ENCODE measurements at places on chromosomes 1 and 21.

GRCh38 chr1:182927693-182928433 is 25.1 kb downstream of the SHCBP1L start:
- no peak for DNase-seq

GRCh38 chr1:66160719-66161118 is 368.0 kb downstream of the PDE4B start:
- no peak for DNase-seq

DNA sequence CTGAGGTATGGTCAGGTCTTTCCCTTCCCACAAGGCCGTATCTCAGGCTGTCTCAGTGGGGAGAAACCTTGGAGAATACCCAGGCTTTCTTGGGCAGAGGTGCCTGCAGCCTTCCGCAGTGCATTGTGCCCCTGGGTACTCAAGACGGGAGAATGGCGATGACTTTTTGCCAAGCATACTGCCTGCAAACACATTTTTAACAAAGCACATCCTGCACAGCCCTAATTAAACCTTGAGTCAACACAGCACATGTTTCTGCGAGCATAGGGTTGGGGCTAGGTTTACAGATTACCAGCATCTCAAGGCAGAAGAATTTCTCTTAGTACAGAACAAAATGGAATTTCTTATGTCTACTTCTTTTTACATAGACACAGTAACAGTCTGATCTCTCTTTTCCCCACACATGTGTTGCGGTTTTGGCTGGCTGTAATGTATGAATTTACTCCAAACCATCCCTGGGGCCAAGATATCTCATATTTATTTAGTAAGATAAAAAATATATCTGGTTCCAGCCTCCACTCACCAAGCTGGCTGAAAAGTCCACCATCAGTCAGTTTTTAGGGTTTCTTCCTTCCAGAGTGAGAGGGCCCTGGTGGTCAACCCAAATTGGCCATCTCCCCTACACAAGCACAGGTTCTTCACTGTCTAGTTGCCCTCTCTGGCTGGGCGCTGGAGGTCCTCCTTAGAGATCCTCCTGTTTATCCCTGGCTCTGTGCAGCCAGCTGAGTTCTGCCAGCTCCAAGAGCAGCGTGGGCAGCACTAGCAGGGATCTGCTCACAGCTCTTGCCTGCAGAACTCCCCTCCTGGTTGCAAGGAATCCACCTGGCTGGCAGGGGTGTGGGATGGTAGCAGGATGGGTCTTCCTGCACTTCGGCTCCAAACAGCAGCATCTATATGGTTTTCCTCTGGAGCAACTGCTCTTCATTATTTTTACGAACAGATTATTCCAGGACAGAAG is 2.6 kb downstream of the FAAH start:
- no peak for DNase-seq

DNA sequence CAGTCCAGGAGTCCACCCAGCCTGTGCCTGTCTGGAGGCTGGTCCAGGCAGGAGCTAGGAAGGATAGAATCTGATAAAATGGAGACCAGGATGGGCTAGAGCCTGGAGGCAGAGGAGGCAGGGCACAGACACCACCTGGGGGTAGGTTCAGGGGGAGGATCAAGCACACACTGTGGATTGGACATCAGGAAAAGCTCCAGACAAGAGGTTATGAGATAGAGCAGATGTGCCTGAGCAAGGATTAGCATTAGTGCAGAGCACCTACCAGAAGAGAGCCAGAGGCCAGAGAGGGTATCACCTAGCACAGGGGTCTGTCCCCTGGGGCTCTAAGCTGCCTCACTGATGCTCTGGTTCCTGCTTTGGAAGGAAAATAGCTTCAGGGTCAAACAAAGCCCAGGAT is 216.7 kb upstream of the ZC3H12A start:
- no peak for DNase-seq

DNA sequence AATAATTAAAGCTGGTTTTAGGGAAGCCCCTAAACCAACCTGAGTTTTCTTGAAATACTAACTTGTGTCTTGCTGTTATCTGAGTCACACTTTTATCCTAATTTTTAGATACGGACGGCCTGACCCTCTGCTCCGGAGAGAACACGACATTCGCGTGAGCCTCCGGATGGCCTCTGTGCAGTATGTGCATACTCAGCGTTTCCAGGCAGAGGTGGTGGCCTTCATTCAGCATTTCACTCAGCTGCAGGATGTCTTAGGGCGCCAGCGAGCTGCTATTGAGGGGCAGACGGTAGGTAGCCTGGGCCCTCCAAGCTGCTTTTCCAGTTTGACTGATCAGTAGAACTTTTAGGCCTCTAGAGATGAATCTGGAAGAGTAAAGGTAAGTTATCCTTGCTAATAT is 63.6 kb downstream of the VPS13D start:
- DNase-seq, result no peak

DNA sequence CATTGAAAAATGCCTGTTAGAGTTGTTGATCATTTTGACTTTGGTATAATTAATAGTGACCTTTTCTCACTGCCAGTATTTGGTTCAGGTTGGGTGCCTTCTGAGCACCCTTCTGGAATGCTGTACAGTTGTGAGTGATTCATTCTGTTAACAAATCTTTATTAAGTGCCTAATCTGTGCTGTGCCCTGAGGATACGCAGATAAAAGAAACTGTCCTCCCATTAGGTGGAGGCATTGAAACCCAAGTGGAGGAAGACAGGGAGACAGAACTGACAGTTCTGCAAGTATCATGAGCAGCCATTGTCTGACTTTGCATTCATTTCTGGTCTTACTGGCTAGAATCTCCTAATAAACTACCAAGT is 76.1 kb upstream of the ZNF326 start:
- no peak for DNase-seq

- no peak for DNase-seq
Measured at GRCh38 chr1:63915121-63915520, 141.3 kb downstream of the ROR1 start.

DNA sequence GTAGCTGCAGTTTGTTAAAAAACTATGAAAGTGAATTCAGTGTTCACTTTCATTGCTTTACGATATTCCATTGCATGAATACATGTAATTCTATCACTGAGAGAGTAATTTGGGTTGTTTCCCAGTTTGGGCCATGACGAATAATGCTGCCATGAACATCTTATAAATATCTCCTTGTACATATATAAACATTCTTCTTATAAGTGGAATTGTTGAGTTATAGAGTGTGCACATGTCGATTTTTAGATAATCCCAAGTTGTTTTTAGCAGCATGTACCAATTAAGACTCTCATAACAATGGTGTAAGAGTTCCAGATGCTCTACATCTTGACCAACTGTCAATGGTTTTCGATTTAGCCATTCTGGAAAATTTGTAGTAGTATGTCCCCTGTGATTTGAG is 40.9 kb downstream of the ALG6 start:
- no peak for DNase-seq

DNA sequence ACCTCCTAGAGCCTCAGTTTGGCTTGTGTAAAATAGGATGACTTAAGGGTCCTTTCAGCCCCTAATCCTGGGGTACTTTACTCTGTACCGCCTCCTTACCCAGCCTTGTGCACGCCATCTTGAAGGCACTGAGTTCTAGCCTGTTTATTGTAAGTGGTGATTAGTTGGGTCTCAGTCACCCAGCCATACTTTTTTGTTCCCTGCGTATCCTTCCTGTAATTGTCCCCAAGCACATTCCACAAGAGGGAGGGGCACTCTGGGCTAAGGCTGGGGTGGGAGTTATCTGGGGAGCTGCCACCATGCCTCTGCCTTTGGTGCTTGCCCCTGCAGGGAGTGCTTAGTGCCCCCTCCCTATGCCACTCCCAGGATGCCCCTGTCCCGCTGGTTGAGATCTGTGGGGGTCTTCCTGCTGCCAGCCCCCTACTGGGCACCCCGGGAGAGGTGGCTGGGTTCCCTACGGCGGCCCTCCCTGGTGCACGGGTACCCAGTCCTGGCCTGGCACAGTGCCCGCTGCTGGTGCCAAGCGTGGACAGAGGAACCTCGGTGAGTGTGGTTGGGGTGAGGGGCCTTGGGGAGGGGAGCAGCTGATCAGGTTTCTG is 856 bp downstream of the FDPS start:
- no peak for DNase-seq

GRCh38 chr21:14452031-14452726 is 69.2 kb upstream of the HSPA13 start:
- no peak for DNase-seq

- DNase-seq, result no peak
Measured at GRCh38 chr1:44084998-44085675, 33.5 kb upstream of the KLF17 start.

DNA sequence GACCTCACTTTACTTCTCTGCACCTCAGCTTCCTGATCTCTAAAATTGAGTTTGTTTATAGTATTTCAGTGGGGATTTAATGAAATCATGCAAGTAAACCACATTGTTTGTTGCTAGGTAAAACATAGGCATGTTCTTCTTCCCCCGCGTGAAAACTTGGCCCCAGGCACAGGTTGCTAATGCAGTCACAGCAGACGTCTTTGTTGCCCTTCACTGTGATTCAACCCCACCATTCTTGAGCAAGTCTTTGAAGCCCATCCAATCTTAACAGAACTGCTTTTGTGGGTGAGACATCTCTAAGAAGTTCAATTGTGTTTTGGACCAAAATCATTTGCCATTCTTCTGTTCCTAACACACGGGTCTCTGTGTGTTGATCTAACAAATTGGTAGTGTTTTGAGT is 185.5 kb downstream of the ZNF281 start:
- DNase-seq, result no peak

- DNase-seq, result no peak
Measured at GRCh38 chr1:211520641-211521040, 28.7 kb upstream of the RD3 start.

DNA sequence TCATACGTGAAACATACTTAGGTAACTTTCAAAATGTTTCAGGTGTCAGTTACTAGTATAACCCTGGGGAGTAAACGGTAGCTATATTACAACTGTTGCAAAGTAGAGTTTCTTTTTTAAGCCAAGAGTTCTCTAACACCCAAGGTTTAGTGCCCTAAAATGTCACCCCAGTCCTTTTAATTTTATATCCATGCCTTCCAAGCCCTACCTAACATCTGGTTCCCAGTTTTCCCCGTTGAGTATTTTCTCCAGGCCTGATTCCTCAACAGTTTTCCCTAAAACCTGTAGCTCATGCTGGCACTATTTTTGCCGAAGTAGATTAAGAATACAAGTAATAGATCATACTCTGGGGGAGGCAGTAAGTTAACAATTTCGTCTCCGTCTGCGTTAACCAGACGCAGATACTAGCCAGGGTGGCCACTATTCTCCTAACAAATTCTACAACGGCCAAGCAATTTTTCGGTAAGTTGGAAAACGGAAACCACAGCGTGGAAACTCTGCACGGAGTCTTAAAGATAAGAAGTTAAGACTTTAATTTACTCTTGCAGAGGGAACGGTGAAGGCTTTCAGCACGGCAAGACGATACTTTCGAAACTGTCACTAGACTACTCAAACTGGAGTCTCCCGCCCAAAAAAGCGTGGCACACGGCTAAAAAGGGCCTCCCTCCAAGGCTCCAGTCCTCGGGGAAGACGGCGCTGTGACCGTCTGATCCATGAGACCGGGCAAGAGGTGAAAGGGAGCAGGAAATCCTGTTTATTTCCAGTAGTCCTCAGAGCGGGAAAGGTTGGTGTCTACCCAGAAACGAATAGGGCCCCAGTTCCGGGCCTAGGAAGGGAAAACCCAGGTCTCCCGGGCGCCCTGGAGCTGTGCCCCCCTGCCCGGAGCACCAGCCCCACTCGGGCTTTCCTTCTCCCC is 945 bp downstream of the SRSF4 start:
- DNase-seq, result no peak

DNA sequence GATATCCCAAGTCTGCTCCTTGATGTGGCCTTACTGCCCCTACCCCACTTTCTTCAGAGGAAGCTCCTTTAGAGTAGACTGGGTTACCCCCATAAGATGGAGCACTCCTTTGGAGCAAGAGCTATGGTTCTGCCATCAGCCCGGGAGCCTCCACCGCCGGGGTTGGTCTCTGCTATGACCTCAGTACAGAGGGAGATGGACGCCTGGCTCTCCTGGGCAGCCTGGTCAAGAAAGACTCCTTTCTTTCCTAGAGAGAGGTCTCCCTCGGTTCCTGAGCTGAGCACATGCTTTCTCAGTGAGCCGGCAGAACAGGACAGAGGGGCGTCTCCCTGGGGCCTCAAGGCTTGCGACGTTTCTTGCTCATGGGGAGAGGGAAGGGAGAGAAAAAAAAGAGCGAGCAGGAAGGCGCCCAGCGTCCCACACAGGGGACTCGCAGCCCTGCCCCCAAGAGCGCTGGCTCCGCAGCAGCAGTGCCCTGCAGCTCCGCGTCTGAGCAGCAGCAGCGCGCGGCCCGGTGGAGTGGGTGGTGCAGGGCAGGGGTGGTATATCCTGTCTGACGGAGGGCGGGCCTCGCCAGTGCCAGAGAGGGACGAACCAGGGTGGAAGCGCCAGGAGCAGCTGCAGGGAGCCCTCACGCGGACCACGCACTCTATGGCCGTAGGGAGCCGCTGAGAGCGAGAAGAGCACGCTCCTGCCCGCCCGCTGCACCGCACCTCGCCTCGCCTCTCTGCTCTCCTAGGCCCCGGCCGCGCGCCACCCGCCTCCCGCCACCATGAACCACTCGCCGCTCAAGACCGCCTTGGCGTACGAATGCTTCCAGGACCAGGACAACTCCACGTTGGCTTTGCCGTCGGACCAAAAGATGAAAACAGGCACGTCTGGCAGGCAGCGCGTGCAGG is at the start of gene PKP1:
Gene PKP1 (plus strand): TSS at position 576 of the 899 bp plus-strand sequence. CDS start 197 bp downstream, at position 773.
- DNase-seq, result peak; percentile 40

DNA sequence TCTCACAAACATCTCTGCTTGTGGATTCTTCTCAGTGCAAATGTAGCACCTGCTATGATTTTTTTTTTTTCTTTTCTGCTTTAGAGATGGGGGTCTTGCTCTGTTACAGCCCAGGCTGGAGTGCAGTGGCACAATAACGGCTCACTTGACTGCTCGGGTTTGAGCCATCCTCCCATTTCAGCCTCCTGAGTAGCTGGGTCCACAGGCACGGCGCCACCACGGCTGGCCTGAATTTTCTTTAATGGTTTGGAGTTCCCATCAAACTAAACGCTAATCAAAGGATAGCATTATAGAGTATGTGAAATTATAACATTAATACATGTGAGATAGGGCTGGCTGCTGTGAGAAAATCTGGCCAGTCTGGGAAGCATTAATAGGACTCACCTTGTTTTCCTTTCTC is 7.2 kb upstream of the PTGER3 start:
- no peak for DNase-seq

- no peak for DNase-seq
Measured at GRCh38 chr1:94946886-94947285, 20.0 kb upstream of the CNN3 start.

DNA sequence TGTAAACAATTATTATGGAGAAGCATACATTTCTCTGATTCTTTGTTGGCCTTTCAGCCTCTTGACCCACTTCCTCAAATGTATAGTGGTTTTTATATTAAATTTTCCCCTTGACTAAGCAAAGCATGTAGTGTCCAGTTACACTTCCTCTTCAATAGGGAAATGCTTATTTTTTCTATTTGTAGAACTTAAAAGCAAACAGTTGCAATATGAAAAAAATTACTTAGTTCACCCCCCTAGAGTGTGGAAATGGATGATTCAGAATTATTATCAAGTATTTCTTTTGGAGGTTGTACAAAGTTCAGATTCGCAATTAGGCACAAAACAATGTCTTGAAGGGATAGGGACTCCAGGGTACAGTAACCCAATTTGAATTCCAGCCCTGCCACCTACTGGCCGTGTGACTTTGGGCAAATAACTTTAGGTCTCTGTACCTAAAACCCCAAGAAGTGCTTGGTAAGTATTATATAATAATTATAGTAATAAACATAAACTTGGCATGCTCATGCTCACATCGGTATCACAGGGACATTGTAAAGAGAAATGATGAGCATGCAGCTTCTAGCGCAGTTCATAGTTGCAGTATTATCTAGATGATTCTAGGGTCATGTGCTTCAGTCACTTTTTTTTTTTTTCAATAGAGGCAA is 28.6 kb upstream of the IFNGR2 start:
- no peak for DNase-seq
